ENCODE measurements at places on chromosomes 2 and 18. TPM values are rescaled to one million over a fixed set of nuclear protein-coding genes. Genes with fewer than 3 reads are reported as not detected.

DNA sequence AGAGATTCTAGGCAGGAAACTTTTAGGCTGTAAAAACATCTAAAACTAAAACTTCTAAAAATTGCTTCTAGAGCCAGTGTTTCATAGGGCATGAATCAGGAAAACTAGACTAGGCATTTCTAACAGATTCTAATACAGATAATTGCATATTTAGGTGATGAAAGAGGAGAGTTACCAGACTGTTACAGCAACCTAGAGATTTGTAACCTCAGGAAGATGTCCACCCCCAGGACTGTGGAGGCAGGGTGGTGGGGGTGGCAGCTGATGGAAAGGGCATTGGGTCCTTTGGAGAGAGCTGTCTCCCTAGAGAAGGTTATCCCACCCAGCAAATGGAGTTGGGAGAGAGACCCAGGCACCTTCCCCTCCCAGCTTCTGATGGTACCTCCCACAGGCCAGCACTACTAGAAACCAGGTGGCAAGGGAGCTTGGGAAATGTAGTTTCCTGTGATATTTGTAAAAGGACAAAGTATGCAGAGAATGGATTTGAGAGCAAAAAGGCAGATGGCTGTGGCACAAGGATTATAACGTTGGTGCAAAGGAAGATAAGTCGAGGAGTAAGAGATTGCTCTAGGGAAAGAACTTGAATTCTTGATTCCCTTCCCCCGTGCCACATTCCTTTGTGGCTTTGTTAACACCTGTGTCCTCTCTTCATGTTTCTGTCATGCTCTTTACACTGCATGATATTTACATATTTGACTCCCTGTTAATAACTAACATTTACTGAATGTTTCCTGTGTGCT is 75.6 kb upstream of the MGAT5 start:
- H3K4me3 ChIP-seq: no peak overlapping the region
- peak overlapping the region; percentile 32 for H3K27ac ChIP-seq

- no peak overlapping the region for H3K4me3 ChIP-seq
- peaks cover 11% of the 10 kb centered on the region for H3K36me3 ChIP-seq
- peaks cover 15% of the 10 kb centered on the region for H3K4me1 ChIP-seq
- H3K27me3 ChIP-seq: no peaks in the 10 kb centered on the region
- DNase-seq: no peak
- H3K27ac ChIP-seq: no peak overlapping the region
Observed at GRCh38 chr2:30516166-30516565, 69.1 kb downstream of the LCLAT1 start.

GRCh38 chr2:60954139-60954538 is 63.4 kb upstream of the PEX13 start:
- H3K4me3 ChIP-seq: peak overlapping the region; percentile 71
- H3K27me3 ChIP-seq: no peaks in the 10 kb centered on the region
- peaks cover 16% of the 10 kb centered on the region for H3K36me3 ChIP-seq
- H3K4me1 ChIP-seq: peaks cover 70% of the 10 kb centered on the region
- DNase-seq: peak; percentile 79
- H3K27ac ChIP-seq: peak overlapping the region; percentile 89

DNA sequence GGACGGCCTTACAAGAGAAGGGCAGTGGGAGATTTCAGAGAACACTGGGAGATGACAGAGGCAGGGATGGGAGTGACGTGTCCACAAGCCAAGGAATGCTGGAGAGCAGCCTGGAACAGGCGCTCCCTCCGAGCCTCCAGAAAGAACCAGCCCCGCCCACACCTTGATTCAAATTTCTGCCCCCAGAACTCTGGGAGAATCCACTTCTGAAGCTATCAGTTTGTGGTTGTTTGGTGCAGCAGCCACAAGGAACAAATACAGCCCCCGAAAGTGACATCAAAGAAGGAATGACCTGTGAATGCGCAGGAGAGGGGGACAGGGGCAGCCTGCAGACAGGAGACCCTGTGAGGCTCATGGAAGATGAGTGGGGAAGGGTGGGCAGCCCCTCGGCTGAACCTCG is 67.3 kb downstream of the TWIST2 start:
- no peak overlapping the region for H3K4me3 ChIP-seq
- DNase-seq: no peak
- H3K27me3 ChIP-seq: peaks cover 4% of the 10 kb centered on the region
- H3K27ac ChIP-seq: no peak overlapping the region
- H3K4me1 ChIP-seq: peaks cover 4% of the 10 kb centered on the region
- H3K36me3 ChIP-seq: no peaks in the 10 kb centered on the region

DNA sequence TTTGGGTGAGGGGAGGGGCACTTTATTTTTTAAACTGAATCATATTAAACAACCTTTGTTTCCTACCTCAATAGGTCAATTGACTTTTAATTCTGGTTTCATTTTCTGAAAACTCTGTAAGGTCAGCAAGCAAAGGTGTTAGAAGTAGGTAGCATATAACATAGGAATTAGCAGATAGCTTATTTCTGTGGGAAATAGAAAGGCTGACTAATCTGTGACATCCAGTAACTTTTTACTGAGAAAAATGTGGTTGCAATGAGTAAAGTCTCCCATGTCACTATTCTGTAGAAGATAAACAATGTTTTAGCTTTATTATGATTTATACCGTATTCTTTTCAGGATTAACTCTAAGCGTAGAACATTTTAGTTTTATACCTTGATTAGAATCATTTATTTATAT is 240.4 kb downstream of the PLCL1 start:
- H3K27me3 ChIP-seq: no peaks in the 10 kb centered on the region
- H3K4me3 ChIP-seq: no peak overlapping the region
- H3K36me3 ChIP-seq: peaks cover 3% of the 10 kb centered on the region
- H3K27ac ChIP-seq: no peak overlapping the region
- H3K4me1 ChIP-seq: peaks cover 9% of the 10 kb centered on the region

The APCDD1 gene
- not detected for polyA plus RNA-seq

The RSAD2 gene
- polyA plus RNA-seq: 16.5 TPM

The SRD5A2 gene
- polyA plus RNA-seq: not detected

The ASB1 gene
- polyA plus RNA-seq: 48.1 TPM

The SNORC gene
- polyA plus RNA-seq: not detected
